ENCODE measurements at places on chromosomes 16 and 17.

GRCh38 chr16:55082591-55082976 lies 151.9 kb downstream of the IRX5 start:
- no peak for DNase-seq

GRCh38 chr16:47470810-47471209 lies 9.7 kb downstream of the PHKB start:
- no peak for DNase-seq

- no peak for DNase-seq
Observed at GRCh38 chr17:4008082-4008435, 43.8 kb upstream of the ATP2A3 start.

DNA sequence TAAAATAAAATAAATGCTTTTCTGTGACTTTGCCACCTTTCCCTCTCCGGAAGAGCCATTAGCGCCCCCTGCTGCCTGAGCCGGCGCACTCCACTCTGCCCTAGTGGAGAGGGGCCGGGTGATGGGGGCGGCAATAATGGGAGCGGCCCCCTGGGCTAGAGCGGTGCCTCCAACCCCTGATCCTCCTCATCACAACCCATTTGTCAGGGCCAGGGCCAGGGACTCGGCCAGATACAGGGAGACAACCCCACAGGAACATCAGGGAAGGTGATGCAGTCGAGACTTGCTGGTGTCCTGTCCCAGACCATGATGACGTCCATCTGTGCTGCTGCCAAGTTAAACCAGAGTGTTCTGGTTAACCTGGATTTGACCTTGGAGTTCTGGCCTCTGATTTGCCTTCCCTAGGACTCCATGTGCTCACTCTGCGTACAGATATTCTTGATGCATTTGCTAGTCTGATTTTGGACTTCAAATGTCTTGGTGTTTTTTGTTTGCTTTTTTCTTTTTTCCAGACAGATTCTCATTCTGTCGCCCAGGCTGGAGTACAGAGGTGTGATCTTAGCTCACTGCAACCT lies 46.1 kb upstream of the BPTF start:
- peak; percentile 35 for DNase-seq

- DNase-seq: no peak
Observed at GRCh38 chr17:73232587-73233373, 28.9 kb downstream of the CPSF4L start.

DNA sequence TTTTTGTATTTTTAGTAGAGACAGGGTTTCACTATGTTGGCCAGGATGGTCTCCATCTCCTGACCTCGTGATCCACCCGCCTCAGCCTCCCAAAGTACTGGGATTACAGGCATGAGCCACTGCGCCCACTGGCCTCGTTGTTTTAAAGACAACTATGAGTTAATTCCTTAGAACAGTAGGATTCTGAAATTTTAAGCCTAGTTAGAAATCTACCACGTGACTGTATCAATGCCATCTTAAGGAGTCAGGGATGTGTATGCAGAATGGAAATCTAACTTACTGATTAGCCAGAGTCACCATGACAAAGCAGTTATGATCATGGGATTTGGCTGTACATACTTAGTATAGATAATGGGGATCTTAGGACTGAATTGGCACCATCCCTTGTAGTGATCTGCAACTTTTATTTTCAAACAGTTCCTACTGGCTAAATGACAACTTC lies 2.8 kb downstream of the CEP20 start:
- DNase-seq: no peak

GRCh38 chr17:49229805-49230600 lies 584 bp downstream of the PHOSPHO1 start:
- no peak for DNase-seq

DNA sequence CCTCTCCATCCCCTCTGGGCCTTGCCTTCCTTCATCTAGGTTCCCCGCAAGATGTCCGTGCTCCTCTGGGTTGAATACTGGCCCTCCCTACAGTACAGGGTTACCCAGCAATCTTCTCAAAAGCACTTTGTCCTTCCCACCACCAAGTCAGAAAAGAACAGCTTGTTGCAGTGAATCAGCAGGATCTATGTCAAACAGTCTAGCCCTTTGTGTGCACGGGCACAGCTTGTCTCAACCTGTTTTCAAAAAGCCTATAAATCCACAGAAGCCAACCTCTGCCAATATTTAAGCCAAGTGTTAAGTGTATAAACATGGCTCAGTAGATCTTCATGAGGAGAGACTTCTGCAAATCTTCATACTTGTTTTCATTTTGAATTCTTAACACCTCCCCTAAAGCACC lies 25.2 kb downstream of the C17orf67 start:
- no peak for DNase-seq

GRCh38 chr17:80812362-80813088 lies 179.1 kb upstream of the CHMP6 start:
- no peak for DNase-seq

GRCh38 chr16:50593410-50594150 lies 45.4 kb downstream of the NKD1 start:
- DNase-seq: no peak

DNA sequence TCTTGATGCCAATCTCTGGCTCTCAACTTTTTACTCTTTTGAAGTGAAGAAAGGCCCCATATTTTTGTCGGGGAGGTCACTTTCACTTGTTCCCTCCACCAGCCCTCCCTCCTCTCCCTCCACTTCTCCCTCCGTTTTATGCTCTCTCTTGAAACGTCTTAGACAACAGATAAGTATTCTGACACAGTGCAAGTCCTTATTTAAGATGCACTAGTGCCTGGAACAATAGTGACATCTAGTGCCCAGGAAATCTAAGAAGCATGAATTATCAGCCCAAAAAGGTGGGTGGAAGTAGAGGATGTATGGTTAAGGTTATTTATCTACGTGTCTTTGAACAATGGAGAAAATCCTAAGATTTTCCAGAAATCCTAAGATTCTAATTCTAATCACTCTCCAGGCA lies 17.9 kb downstream of the PSME3IP1 start:
- no peak for DNase-seq

GRCh38 chr17:67478401-67479041 lies 101.4 kb downstream of the PITPNC1 start:
- no peak for DNase-seq

- no peak for DNase-seq
Observed at GRCh38 chr16:80894091-80894490, 89.7 kb upstream of the CDYL2 start.

DNA sequence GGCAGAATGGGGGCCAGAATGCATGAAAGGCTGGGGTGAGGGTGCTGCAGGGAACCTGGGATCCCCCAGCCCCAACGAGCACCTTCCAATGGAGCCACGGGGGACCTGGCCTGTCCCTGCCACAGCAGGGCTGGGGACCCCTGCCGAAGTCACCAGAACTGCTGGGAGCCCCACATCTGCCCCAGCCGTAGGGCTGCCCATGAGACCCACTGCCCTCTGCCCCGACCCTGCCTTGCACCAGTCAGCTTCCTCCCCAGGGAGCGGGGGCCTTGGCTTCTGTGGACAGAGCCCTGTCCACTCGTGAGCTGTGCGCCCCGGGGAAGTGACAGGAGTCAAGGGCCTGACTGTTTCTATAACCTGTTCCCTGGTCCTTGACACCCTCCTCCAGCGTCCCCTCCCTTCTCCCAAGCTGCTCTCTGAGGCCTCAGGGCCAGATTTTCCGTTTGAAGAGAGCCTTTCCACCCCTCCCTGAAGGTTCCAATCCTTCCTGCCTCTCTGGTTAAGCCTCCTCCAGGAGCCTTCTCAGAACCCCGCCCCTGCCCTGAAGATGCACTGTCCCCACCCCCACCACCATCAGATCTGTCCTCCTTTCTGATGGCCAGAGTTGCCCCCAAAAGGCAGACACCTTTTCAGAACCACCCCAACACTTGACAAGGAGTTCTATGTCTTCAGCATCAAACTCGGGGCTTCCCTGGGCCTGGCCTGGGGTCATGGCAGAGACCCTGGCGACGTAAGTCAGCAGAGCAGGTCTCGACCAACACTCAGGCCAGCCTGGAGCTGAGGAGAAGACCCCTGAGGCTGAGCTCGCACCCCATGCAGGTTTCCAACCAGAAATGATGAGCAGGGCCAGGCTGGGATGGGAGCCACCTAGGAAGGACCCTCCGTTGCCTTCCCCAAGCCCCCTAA lies 10.7 kb upstream of the PRR29 start:
- DNase-seq: no peak

DNA sequence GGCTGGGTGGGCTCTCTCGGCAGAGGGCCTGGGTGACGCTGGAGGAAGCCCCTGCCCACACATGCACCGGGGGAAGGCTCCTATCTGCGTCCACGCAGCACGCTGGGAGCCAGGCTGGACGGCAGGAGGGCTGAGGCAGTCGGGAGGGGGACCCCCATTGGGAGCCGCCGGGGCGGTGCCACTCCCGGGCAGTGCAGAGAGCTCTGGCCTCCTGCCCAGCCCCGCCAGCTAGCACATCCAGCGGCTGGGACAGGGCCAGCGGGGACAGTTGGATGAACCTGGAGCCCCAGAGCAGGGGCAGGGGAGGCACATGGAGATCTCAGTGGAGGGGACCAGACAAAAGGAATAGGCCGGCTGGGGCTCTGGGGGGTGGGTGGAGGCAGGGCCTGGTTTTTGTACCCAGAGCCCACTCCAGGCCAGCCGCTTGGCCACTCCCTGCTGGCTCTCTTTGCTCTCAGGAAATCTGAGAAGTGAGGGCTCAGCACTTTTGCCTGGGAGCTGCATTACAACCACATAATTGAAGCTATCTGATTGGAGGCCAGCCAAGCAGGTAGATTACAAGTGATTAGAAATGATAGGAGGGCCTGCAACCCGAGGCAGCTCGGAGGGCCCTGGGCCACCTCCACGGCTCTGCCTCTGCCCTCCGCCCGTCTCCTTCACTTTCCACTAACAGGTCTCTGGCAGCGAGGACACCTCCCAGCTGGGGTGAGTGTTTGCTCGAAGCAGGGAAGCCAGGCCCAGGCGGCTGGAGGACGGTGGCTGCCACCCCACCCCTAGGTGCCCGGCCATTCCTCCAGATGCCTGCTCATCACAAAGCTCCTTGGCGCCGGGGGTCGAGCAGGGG lies 40.1 kb downstream of the ENGASE start:
- DNase-seq: no peak

DNA sequence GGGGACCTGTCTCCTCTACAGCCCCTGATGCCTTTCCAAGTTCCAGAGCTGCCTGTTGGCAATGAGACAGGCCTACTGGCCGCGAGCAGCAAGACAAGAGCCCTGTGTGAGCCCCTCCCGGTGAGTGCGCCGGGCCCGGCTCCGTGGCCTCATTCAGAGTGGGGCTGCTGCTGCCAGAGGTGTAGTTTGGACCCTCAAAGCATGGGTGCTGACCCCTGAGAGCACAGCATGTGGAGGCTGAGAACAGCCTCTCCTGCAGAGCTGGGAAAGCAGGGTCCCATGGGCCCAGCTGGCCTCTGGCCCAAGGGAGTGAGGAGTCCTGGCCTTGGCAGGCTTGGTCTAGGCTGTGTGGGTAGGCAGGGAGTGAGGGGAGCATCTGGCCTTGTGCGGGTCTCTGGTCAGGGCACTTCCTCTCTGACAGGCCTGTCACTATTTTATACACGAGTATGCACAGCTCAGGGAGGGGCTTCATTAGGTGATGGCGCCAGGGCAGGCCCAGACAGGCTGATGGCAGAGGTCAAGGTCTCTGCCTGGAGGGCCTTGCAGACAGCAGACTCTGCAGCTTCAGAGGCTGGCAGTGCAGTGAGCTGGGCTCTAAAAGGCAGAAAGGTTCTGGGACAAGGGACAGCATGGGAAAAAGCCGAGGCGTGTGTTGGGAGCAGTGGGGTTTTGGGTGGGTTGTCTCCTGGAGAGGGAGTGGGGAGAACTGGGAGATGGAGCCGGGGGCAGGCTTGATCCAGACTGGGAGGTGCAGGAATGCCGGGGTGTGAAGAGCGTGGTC lies 43.4 kb downstream of the ADCY7 start:
- DNase-seq: no peak

DNA sequence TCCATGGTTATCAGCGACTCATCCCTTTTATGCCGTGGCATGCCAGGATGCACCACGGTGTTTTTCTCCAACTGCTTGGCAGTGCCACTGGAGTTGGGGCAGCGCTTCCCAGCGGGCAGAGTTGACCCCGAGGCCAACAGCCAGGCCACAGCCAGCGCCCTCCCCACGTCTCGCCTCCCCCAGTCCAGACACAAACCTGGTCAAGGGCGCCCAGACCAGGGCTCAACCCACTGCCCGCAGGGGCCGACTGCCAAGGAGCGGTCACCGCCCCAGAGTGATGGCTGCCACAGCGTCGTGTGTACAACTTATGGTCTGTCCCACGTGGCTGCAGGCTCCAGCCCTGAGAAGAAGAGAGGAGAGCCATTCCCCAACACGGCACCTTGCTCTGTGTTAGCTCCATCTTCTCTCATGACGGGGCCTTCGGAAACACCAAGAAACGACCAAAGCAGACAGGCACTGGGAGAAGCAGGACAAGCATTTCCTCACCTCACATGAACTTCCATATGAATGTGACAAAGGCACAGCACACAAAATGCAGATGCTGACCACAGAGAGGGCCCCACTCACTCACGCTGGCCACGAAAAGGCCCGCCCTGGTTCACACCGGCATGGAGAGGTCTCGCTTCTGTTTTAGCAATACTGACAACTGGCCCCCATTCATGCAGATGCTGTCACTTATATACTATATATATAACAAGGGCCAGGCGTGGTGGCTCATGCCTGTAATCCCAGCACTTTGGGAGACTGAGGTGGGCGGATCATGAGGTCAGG lies 27.0 kb downstream of the AXIN1 start:
- DNase-seq: no peak

DNA sequence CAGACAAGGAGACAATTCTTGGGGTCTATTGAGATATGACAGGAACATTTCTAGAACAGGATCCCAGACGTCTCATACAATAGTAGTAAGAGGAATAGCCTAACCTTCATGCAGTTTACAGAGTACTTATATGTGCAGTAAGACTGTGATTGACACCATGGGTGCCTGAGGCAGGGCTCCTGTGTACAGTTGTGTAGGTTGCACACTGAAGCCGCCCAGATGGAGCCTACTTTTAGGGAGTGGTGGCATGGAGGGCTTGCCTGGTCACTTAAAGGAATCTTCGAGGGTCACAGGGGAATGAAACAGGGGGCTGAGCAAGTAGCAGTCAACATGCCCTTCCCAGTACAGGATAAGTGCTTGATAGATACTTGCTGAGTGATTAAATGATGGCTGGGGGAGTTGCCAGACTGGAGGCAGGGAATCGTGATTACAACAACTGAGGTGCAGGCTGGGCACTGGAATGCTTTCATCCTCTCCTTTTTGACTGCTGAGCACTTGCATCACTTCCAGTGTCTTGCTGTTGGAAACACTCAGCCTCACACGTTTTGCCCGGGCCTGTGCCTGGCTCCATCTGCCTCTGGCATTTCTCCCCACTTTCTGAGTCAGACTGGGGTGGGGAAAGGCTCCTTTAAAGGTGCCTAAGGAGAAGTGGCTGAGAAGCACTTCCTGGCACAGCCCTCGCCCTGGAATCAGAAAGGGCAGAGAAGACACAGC lies 71.0 kb downstream of the COPRS start:
- DNase-seq: no peak

GRCh38 chr16:56389554-56389953 lies 35.8 kb downstream of the AMFR start:
- no peak for DNase-seq

- no peak for DNase-seq
Observed at GRCh38 chr16:25734430-25735385, 42.9 kb downstream of the HS3ST4 start.

DNA sequence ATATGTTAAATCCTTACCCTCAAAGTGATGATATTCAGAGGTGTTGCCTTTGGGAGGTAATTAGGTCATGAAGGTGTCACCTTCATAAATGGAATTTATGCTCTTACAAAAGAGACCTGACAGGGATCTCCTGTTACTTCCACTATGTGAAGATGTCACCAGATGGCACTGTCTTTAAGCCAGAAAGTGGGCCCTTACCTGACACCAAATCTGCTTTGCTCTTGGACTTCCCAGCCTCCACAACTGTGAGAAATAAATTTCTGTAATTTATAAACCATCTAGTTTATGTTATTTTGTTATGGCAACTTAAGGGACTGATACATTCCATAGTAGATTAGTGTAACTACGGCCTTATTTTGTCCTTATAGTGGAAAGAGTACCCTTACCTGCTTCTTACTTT lies 358.3 kb upstream of the SALL1 start:
- no peak for DNase-seq

Data from activated naive CD8-positive, alpha-beta T cell treated with anti-CD3 and anti-CD28 coated beads, Interleukin-2, amount 50 U/mL, for 24 hours (primary cell).